ENCODE measurements at places on chromosomes 11 and 22. TPM values are rescaled to one million over a fixed set of nuclear protein-coding genes. Genes with fewer than 3 reads are reported as not detected.

Gene CASP1
- not detected for total RNA-seq

Gene TEAD1
- total RNA-seq, result 39.9 TPM

Gene USP2
- total RNA-seq, result 4.4 TPM

Gene BCL2L13
- total RNA-seq, result 38.3 TPM

Gene BACE1-AS
- total RNA-seq, result 21.6 TPM

Gene MMP12
- not detected for total RNA-seq

Gene SAA4
- total RNA-seq, result not detected

Gene RIMBP3C
- 0.69 TPM for total RNA-seq

Gene CLMP
- 16.6 TPM for total RNA-seq

Gene SLC6A5
- total RNA-seq, result not detected

Gene RELA
- total RNA-seq, result 35.7 TPM

Gene JAML
- total RNA-seq, result 0.13 TPM

Gene IL18
- 0.44 TPM for total RNA-seq

Gene MS4A2
- total RNA-seq, result 0.14 TPM

Gene H19
- 4.9 TPM for total RNA-seq

Gene FGF4
- 0.14 TPM for total RNA-seq

Data from motor neuron (in vitro differentiated cells).